HTR-8/SVneo (cell line): ENCODE measurements at places on chromosomes 6 and 20.

GRCh38 chr6:82882363-82883023 is 183.1 kb downstream of the UBE3D start:
- DNase-seq = no peak

DNA sequence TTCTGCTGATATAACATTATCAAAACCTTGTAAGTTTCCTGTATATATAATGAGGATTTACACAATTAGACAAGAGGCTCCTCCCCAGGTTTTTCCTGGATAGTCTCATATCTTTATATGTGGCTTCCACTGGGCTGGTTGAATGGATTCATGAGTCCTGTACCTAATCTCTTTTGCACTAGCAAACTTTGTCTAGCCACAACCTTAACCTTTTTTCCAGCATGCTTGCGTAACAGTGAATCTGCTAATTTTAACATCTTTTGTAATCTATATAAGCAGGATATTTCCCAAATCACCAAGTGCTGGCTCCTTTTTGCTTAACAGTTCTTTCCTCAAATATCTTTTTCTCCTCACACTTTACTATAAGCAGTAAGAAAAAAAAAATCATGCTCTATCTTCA is 153.6 kb downstream of the COL21A1 start:
- no peak for DNase-seq

GRCh38 chr6:157280947-157281346 is 42.4 kb downstream of the TMEM242 start:
- no peak for DNase-seq

DNA sequence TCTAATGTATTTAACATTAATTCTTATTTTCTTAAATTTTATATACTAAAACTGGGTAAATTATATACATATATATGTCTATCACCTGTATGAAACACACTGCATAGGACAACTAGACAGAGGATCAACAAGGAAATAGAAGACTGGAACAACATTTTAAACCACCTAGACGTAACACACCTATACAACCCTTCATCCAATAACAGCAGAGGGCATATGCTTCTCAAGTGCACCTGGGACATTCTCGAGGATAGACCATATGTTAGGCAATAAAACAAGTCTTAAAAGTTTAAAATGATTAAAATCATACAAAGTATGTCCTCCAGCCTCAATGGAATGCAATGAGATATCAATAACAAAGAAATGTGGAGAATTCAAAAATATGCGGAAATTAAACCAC is 45.2 kb downstream of the RPP40 start:
- DNase-seq = no peak

DNA sequence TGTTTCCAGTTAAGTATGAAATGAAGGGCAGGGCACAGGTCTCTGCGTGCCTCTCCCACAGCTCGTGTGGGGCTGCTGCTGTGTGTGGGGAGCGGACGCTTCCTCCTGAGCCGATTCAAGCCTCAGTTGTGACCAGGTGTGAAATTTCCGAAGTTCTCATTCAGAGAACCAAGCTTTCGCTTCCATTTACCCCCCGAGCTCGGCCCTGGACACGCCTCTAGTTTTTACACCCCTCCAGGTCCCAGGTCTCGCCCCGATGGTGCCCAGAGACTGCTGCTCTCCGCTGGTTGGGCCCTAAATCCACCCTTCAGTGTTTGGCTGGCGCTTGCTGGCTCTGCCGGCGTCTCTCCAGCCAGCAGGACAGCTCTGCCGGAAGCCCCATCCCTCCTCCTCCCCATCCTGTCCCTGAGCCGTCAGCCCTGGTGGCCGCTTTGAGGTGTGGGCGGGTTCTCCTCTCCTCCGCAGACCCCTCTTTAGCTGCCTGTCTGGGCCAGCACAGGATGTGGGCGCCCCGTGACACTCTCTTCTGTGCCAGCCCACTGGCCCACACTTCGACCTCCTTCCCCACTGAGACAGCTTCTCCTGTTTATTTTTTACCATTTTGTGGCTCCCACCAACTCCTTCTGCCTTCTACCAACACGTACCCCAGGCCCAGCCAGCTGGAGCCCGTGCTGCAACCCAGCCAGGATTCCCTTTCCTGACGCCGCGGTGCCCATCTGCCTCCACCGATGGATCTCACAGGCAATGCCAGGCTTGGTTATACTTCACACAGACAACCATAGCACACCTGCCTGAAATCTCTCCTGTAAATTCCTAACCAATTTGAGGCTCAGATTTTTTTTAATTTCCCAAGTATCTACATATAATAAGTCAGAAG is 142.8 kb downstream of the DLL1 start:
- no peak for DNase-seq
